ENCODE measurements at places on chromosomes 1 and 21. TPM values are rescaled to one million over a fixed set of nuclear protein-coding genes. Genes with fewer than 3 reads are reported as not detected.

TCEA3 gene
- 12.9 TPM for total RNA-seq

AMY1A gene
- total RNA-seq = not detected

CLEC20A gene
- total RNA-seq = not detected

CORT gene
- total RNA-seq = 1.0 TPM

TXLNA gene
- 55.6 TPM for total RNA-seq

DMRTA2 gene
- total RNA-seq = 0.20 TPM

ASTN1 gene
- total RNA-seq = 0.72 TPM

CR1 gene
- 0.41 TPM for total RNA-seq

CYB561D1 gene
- total RNA-seq = 11.1 TPM

C1orf21 gene
- total RNA-seq = 11.3 TPM

TNFSF4 gene
- 1.7 TPM for total RNA-seq

EPHA10 gene
- 6.2 TPM for total RNA-seq

TPTE gene
- not detected for total RNA-seq

EXO5 gene
- total RNA-seq = 14.8 TPM

ALPL gene
- total RNA-seq = 19.8 TPM

RUNX1 gene
- total RNA-seq = 7.3 TPM

PTPRU gene
- total RNA-seq = 74.0 TPM

HSD11B1 gene
- total RNA-seq = not detected

AIM2 gene
- 2.1 TPM for total RNA-seq

TMPRSS3 gene
- 14.4 TPM for total RNA-seq

MUL1 gene
- 23.2 TPM for total RNA-seq

MYBPH gene
- total RNA-seq = not detected

LGR6 gene
- 0.47 TPM for total RNA-seq

NBPF10 gene
- 3.4 TPM for total RNA-seq

CELA3B gene
- not detected for total RNA-seq

FCRLA gene
- not detected for total RNA-seq

LEFTY1 gene
- total RNA-seq = 26.0 TPM

URB1 gene
- total RNA-seq = 17.1 TPM

DDR2 gene
- total RNA-seq = 1.2 TPM

DCST2 gene
- total RNA-seq = 2.2 TPM
